ENCODE measurements at places on chromosomes 3 and 15.

DNA sequence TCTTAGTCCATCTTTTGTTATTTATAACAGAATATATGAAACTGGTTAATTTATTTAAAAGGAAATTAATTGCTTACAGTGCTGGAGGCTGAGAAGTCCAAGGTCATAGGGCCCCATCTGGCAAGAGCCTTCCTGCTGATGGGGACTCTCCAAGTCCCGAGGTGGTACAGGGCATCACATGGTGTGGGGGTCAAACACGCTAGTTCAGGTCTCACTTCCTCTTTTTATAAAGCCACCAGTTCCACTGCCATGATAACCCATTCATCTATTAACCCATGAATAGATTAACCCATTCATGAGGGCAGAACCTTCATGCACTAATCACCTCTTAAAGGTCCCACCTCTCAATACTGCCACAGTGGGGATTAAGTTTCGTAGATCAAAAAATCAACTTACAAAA is 659.3 kb downstream of the NAALADL2 start:
- no peak for DNase-seq

DNA sequence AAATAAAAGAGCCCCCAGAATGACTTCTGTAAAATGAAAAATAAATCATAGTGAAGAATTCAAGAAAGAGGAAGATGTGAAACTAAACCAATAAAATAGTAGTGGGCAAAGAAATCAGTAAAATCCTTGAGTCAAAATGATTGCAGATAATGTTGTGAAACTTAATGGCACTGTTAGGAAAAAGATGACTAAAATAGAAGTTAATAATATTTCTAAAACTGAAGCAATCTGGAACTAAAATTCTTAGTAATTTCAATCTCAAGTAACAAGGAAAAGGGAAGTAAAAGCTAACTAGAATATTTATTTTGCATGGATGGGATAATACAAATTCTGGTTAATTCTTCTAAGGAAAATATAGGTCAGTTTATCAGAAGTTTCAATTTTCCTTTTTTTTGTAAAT is 84.6 kb downstream of the TMCO5A start:
- no peak for DNase-seq

- DNase-seq: peak; percentile 54
These were observed 20.2 kb downstream of the CPOX start for GRCh38 chr3:98573181-98573728.

DNA sequence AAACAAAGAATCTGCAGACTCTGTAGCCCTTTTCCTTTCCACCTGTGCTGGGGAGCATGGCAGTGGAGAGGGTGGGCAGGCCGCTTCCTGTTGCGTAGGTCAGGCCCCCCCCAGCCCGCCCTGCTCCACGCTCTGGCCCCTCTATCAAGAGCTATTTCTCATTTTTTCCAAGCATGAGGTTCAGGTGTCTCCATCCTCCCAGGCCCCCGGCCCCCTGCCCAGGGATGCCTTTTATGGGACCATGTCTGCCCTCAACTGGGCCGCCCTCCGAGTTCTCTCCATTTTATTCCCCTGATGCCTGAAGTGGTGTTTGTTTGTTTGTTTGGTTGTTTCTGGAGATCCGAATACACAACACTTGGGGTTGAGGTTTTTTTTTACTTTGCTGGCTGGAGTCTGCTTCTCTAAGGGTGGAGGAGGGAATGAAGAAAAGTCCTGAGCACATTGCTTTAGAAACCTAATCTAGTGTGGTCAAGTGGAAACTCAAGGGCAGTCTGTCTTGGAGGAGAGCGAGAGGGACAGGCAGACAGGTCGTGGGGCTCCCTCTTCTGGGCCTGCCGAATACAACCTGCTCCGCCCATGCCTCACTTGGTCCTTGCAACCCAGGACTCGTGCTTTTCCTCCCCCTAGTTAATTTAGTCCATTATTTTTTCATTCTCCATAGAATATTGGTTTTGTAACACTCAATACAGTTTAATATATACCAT is 176.5 kb upstream of the LYSMD4 start:
- no peak for DNase-seq

GRCh38 chr3:158976966-158977365 is 175.1 kb downstream of the MFSD1 start:
- DNase-seq: no peak

GRCh38 chr3:186852994-186853393 is 10.5 kb downstream of the ADIPOQ start:
- no peak for DNase-seq

DNA sequence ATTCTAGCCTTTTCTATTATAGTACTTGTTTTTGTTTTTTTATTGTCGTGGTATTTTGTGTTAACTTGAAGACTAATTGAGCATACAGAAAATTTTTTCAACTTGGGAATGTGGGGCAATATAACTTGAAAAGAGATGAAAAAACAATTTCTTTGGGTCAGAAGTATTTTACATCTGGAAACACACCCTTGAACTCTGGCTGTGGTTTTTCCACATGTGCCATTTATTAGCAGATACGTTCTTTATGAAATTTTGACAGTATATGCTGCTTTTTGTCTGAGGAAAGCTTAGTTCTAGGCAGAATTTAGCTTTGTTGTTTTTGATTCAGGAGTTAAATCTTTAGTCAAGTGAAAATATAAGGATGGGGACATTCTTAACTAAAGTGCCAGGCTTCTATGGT is 44.7 kb downstream of the TCF12 start:
- no peak for DNase-seq

GRCh38 chr3:148395821-148396220 is 301.9 kb upstream of the AGTR1 start:
- DNase-seq: no peak

DNA sequence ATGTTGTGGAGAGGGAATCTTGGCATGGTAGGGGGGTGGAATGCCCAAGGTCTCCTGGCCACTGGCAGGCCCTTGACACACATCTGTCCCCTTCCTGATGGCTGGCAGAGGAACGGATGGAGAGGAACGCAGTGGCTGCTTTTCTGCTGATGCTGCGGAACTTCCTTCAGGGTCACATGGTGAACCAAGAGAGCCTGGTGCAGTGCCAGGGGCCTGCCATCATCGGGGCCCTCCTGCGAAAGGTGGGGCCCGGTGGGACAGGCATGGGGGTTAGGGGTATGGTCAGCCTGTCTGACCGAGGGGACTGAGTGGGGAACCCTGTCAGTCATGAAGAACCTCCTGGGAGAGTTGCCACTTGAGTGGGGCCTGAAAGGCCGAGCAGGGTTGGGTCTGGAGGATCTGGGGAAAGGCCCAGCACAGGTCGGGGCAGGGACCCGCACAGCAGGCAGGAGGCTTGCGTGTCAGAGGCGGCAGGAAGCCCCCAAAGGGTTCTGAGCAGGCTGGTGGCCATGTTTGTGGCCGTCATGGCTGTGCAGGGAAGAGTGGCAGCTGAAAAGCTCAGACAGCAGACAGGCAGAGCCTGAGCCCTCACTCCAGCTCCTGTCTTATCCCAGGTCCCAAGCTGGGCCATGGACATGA is 18.1 kb downstream of the NBEAL2 start:
- no peak for DNase-seq

GRCh38 chr3:42057561-42058211 is 33.5 kb upstream of the TRAK1 start:
- no peak for DNase-seq

- DNase-seq: peak; percentile 53
These were observed 72.8 kb downstream of the SLC9A9 start for GRCh38 chr3:143775459-143775858.

- DNase-seq: no peak
These were observed 3.7 kb downstream of the EFCC1 start for GRCh38 chr3:129004639-129005295.

DNA sequence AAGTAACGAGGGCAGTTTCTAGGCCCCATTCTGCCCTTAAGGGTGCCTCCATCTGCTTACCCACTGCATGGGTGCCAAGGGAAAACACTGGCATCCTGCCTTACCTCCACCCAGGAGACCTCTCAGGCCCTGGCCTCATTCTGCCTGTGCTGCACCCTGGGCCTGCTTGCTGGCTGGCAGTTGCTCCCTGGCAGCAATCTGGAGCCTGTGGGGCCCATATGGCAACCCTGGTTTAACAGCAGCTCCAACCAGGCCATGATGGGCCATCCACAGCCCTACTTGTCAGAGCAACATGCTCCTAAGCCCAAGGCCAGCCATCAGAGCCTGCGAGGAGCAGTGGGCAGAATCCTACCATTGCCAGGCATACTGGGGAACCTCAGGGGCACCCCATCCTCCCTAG is 3.7 kb downstream of the C3orf18 start:
- no peak for DNase-seq

DNA sequence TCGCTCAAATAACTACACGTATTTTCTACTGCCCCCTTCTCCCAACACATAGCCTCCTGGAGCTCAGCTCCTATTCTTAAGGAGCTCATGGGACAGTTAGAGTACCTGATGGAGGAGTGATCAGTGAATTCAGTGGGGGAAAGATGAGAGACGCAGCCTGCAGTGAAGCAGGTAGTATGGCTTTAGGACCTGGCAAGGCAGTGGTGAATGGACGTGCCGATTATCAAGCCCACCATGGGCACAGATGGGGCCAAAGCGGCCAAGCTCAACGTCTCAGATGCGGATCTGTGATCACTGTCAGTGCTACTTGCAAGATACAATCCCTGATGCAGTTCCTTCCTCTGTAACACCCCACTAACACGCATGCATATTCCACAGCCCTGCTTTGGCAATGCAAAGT is 45.8 kb upstream of the ATP2B2 start:
- DNase-seq: no peak

DNA sequence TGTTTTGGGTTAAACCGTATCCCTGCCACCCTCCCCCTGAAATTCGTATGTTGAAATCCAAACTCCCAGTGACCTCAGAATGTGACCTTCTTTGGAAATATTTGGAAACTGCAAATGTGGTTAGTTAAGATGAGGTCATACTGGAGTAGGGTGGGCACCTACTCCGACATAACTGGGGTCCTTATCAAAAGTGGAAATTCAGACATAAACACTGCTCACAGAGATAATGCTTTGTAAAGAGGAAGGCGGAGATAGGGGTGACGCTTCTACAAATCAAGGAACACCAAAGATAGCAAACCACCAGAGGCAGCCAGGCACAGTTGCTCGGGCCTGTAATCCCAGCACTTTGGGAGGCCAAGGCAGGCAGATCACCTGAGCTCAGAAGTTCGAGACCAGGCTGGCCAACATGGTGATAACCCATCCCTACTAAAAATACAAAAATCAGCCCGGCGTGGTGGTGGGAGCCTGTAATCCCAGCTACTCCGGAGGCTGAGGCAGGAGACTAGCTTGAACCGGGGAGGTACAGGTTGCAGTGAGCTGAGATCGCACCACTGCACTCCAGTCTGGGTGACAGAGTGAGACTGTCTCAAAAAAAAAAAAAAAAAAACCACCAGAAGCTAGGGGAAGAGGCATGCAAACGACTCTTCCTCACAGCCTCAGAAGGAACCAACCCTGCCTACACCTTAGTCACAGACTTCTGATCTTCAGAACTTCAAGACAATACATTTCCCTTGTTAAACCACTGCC is 51.1 kb upstream of the CHD2 start:
- DNase-seq: peak; percentile 97

DNA sequence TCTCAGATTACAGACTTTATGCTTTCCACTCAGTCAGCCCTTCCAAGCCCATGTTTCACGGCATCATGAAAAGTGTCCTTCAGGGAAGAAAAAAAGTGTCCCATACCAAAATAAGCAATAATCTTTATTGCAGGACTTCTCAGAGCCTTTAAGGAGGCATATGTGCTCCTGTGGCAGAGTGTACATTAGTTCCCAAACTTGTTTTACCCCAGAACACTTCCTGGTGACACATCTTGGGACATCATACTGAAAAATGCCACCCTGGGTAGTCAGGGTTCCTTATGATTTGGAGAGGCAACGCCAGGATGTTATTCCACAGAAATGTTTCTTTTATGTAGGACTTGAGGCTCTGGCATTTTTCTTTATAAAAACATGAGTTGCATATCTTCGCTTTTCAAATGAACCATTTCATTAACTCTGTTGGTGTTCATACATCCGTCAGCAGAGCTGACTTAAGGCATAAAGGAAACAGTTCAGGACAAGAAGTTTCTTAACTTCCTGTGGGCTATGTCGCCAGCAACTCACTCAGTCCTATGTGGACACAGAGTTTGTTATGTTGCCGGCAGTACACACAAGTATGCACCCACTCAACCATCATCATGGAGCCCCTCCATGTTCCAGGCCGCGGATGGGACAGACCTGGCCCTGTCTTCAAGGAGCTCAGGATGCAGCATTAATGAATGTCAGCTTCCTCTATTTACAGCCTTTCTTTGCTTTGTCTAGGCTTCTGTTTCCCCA is 63.8 kb downstream of the CASR start:
- no peak for DNase-seq

DNA sequence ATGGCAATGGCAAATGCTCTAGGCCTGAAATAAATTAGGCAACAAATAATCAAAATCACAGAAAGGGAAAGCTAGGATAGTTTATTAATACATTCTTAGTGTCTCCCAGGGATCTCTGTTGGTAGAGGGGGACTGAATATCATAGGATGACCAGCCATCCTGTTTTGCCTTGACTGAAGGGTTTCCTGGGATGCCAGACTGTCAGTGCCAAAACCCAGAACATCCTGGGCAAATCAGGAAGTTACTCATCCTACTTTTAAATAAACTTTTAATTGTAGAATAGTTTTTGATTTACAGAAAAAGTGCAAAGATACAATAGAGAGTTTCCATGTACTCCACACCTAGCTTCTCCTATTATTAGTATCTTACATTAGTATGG is 21.8 kb upstream of the SIAH2 start:
- no peak for DNase-seq

- no peak for DNase-seq
These were observed 312.3 kb downstream of the SV2B start for GRCh38 chr15:91412138-91412928.

GRCh38 chr15:96264801-96265515 is 65.5 kb upstream of the NR2F2 start:
- peak; percentile 28 for DNase-seq

Data from fibroblast of pulmonary artery (primary cell).